ENCODE measurements at places on chromosomes 16 and 17. TPM values are rescaled to one million over a fixed set of nuclear protein-coding genes. Genes with fewer than 3 reads are reported as not detected.

IGFALS gene
- not detected for total RNA-seq

TBC1D3I gene
- 0.46 TPM for total RNA-seq

CD79B gene
- total RNA-seq = 0.70 TPM

ZACN gene
- 0.18 TPM for total RNA-seq

CTRB1 gene
- total RNA-seq = not detected

SEPTIN1 gene
- total RNA-seq = 1.9 TPM

PABPN1L gene
- not detected for total RNA-seq

CRYM gene
- 2.1 TPM for total RNA-seq

FBXO39 gene
- not detected for total RNA-seq

SNN gene
- 14.5 TPM for total RNA-seq

KRTAP9-4 gene
- total RNA-seq = not detected

KRTAP1-1 gene
- not detected for total RNA-seq

KCNH6 gene
- total RNA-seq = not detected

AANAT gene
- total RNA-seq = 0.34 TPM

NUP85 gene
- total RNA-seq = 108 TPM

NLRC3 gene
- not detected for total RNA-seq

MYL11 gene
- not detected for total RNA-seq

FCSK gene
- total RNA-seq = 5.0 TPM

KRT31 gene
- total RNA-seq = not detected

TP53I13 gene
- total RNA-seq = 112 TPM

SLC13A2 gene
- total RNA-seq = 0.16 TPM

SGSH gene
- 13.3 TPM for total RNA-seq

GCGR gene
- total RNA-seq = 0.35 TPM

SPAG7 gene
- 78.3 TPM for total RNA-seq

IRX3 gene
- total RNA-seq = 5.1 TPM

SEZ6L2 gene
- total RNA-seq = 11.0 TPM

KRTAP16-1 gene
- not detected for total RNA-seq

CD300LB gene
- total RNA-seq = not detected

CD19 gene
- not detected for total RNA-seq

ZNF750 gene
- total RNA-seq = not detected

DHRS11 gene
- 9.2 TPM for total RNA-seq

PLA2G10 gene
- not detected for total RNA-seq

NPW gene
- 1.0 TPM for total RNA-seq

FOXN1 gene
- not detected for total RNA-seq

NUDT21 gene
- 120 TPM for total RNA-seq

G6PC1 gene
- not detected for total RNA-seq

ACAP1 gene
- total RNA-seq = 3.1 TPM

TMIGD1 gene
- total RNA-seq = not detected

RRAD gene
- 12.7 TPM for total RNA-seq

ACSM5 gene
- not detected for total RNA-seq

SSTR5 gene
- total RNA-seq = 0.20 TPM

Data from A549 treated with ZK216348 at 1 μM for 4 hours (cell line).